ENCODE measurements at places on chromosomes 11 and 22.

DNA sequence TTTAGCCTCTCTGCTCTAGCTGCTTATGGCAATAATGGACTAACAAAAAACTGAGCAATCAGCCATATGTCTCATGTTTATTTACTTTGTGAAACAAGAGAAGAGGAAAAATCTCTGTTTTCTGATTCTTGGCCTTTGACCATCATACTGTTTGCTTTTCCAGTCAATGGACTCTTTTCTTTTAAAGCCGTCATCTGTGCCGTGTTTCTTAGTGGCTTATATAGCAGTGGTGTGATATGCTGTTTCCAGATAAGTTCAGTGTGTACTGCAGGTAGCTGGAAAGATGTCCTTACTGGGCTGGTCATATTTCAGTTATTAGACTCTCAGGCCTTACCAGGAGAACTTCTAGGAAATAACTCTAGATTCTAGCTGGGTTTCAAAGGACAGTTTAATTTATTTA is 33.6 kb upstream of the TECTA start:
- no peak for DNase-seq

DNA sequence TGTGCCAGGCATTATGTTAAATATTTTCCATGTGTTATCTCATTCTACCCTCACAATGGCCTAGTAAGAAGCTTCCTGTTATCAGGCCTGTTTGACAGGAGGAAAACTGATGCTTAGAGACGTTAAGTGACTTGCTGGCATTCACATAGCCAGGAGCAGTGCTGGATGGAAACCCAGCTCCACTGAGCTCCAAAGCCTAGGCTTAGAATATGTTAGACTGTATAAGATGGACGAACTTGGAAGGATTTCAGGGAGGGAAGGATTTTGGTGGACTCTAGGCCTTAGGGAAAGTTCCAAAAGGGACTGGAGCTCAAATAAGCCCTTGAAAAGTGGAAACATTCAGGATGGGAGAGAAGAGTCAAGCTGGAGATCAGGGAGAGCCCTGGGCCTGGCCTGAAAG is 2.1 kb downstream of the CD44 start:
- DNase-seq: no peak

GRCh38 chr11:87224486-87224885 is 186.8 kb downstream of the TMEM135 start:
- DNase-seq: no peak

DNA sequence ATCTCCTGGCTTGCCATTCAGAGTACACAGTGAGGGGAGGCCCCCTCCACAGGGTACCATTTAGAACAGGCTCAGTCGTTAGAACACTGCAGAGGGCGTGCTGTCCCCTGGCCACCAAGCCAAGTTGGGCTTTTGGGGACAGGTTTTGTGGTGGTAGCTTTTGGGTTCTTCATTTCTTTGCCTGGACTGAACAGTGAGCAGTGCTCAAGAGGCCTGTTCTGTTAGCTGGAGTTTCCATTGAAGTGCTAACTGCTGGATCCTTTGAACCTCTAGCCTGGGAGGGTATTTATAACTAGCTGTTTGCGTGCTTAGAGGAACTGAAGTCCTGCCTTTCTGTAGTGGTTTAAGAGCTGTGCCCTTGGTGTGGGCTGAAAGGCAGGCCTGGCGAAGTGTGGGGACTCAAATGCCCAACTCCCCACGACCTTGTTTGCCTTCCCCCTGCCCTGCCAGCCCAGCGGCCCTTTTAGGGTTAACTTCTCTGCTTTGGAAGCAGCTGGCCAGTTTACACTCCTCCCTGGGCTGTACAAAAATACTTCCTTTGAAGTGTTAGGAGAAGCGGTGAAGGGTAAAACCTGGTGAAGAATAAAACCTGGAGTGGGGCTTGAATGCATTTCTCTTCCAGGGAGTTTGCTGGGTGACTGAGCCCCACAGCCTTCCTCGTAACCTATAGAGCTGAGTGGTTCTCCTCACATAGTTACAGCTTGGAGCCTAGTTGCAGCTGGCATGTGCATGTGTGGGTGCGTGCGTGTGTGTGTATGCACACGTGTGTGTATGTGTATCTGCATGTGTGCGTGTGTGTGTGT is 34.6 kb downstream of the ZNRF3 start:
- DNase-seq: no peak

DNA sequence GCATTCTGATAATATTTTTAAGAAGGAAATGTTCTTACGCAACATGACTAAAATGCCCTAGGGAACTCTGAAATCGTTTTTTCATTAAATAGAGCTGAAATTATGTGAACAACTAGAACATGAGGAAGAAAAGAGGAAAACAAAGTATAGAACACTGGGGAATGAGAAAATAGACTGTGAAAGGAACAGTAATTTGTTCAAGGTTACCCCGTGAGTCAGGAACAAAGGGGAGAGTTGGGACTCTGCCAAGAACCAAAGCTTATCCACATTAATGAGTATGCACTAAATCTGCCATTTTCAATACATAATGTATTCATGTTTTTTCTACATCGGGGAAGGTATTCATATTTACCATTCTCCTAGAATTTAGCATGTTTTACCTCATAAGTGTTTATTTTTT is 961.8 kb upstream of the CCDC90B start:
- DNase-seq: no peak

- no peak for DNase-seq
Observed at GRCh38 chr22:24067587-24068376, 56.7 kb downstream of the CABIN1 start.

GRCh38 chr22:26245001-26245400 is 75.7 kb downstream of the SEZ6L start:
- no peak for DNase-seq

DNA sequence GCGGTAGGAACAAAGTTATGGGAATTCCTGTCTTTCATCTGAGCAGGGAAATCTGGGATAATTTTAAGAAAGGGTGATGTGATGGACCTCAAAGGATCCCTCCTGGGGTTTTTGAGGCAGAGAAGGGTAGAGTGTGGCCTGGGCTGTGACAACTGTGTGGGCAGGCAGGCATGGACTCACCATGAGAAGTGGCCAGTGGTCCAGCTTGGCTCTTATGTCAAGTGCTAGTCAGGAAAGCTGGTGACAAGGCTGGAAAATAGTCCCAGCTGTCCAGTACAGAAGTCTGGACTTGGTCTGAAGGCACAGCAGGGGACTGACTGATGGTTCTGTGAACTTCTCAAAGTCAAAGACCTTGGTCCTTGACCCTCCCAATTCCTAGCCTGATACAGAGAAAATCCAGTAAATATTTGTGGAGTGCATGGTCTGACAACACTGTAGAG is 1.7 kb downstream of the PPFIBP2 start:
- no peak for DNase-seq

GRCh38 chr11:81470446-81470845 is 1263.2 kb downstream of the FAM181B start:
- no peak for DNase-seq

DNA sequence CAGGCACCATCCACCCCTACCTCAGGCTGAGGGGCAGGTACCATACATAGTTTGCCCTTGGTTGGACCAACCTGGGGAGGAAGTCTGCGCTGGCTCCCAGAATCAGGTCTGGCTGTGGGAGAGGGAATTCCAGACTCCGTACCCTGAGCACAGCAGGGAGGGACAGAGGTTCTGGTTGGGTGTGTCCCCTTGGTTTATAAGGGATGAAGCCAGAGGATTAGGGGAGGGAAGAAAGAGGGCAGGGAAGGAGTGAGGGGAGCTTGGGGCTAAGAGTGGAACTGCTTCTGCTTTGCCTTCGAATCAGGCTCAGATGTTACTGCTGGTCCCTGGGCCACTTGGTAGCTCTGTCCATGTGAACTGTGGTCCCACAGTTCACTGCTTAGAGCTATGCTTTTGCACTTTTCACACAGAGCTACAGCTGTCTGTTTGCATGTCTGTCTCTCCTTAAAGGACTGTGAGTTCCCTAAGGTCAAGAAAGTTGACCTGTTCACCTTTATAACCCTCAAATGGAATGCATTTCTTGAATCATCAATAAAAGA is 9.2 kb downstream of the MMP20 start:
- no peak for DNase-seq

DNA sequence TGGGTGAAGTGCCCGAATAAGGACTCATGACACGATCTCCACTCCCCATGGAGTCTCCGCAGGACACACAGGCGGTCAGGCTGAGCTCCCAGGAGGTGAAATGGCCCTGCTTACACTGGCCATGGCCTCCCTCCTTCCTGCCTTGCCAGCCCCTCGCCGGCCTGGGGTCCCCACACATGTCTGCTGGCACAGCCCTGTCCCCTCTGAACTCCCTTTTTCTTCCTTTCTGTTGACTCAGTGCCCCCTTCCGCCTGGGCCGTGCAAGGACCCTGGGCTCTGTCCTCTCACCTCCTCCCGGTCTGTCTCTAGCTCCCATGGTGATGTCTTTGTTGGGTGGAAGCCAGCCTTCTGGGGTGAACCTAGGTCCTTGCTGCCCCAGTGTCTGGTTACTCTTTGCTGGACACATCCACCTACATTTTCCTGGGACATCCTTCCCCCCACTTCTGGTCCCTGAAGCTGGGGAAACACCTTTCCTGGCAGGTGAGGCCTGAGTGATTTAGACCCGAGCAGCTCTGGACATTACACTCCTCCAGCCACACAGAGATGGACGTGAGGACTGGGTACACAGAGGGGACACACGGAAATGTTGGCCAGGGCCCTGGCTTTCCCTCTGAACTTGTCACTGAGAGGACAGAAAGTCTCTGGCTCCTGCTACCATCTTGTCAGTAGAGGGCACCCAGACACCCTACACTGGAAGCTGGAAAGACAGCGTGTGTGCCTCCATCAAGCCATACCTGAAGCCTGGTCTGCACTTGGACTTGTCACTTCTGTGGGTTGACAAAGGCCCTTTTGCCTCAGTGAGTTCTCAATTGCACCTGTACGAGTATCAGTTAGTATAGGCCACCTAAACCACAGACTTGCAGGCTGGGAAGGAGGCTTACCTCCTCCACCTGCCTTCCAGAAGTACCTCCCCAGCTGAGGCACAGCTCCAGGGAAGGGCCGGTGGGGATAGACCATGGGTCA is 864.3 kb downstream of the TBC1D22A start:
- no peak for DNase-seq

DNA sequence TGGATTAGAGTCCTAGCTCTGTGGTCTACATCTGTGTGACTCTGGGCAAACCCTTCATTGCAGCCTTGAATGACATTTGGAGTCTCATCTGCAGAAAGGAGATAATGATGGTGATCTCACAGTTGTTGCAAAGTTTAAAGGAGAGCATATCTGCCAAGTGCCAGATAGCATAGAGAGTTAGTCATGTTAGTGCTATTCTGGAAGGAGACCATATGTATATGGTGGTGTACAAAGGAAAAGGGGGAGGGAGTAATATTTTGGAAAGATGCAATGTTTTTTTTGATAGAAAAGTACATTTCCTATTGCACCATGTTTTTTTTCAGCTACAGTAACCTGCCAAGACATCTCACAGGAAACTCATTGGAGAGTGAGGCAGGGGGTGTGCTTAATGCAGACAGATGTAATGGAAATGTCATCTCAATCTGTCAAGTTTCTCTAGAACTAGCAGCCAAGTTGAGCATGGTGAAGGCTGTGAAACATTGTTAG is 92.1 kb upstream of the NARS2 start:
- no peak for DNase-seq

GRCh38 chr11:113124578-113124977 is 163.4 kb downstream of the NCAM1 start:
- no peak for DNase-seq

DNA sequence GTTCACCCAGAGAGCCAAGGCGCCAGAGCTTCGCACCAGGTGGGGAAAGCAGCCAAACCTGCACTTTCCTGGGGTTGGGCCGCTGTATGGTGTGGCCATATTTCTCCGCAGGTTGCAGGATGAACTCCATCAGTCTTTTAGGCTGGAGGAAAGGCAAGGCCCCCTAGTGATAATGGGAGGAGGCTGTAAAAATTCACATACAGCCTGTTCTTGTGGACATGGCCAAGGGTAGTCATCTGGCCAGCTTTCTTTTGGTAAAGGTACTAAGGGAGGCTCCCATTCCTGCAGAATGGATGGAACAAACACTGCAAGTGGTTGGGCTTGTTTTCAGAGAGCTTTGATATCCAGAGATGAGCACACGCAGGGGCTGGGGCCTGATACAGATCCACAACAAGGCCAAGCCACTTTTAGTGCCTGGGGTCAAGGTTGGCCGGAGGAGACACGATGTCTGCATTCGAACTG is 29.6 kb downstream of the C22orf31 start:
- DNase-seq: no peak

Measured in activated naive CD4-positive, alpha-beta T cell treated with anti-CD3 and anti-CD28 coated beads, Interleukin-2, amount 10 ng/mL, durations not matched to agents 7 days and 5 days (primary cell).